Stimulated activated CD8-positive, alpha-beta memory T cell treated with anti-CD3 and anti-CD28 coated beads, Interleukin-4, amount 100 ng/mL, for 1 hour (primary cell): ENCODE measurements at places on chromosomes 2 and 18.

GRCh38 chr2:65595630-65596029 is 163.2 kb upstream of the SPRED2 start:
- DNase-seq, result no peak

DNA sequence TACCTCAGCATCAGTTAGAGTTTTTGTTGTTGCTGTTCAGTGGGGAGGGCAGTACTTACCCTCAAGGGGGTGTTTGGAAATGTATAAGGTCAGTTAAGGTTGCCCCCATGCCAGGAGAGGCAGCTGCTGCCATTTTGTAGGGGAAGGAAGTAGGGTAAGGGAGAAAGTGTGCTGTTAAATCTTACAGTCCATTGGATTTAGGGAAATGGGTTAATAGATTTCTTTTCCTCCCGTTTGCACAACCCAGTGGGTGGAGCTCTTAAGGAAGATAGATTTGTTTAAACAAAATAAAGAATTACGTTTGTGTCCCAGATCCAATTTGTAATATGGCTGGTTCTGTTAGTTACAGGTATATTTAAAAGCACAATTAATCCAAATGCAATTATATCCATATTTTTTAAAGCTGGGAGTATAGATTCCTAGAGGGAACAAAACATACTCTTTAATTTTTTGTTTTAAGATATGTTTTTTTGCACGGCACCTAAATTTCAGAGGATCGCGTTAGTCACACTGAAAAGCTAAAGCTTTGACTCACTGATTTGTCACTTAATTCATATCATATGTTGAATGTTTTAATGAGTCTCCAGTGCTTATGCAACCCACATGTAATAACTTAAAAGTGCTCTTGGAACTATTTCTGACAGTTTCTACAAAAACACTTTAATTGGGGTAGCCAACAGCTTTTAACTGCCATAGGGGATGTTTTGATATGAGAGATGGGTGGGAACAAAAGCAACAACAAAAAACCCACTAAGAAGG is 9.0 kb upstream of the CWC22 start:
- DNase-seq, result no peak

GRCh38 chr2:158603205-158603604 is 146.5 kb downstream of the PKP4 start:
- no peak for DNase-seq

DNA sequence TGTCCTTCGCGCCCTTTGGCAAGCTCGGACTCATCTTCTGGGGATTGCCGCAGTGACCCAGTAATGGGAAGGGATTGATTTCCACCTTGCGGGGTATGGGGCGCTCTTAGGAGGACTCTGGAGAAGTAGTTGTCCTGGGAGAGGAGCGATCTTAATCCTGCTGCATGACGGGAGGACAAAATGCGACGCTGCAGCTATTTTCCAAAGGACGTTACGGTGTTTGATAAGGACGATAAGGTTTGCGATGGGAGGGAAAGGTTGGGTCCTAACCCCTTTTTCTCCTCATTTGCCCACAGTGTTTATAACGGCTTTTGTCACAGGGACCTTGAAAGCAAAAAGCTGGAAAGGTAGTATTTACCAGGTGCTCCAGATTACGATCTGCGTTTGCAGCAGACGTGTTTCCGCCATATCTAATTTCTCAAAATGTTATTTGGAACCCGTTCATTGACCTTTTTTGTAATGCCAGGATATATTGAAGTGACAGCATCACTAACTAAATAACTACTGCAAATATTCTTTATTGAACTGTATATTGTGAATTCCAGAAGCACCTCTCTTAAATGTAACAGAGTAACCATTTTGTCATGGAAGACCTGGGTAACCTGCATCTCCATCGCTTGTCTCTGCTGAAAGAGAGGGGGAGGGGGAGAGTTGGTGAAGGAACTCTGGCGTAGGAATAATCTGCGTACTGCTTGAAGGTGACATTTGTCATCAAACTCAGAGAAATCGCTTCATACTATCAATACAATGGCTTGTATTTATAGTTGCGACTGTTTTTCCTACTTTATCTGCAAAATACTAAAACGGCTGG is 590 bp downstream of the MDH1 start:
- no peak for DNase-seq

DNA sequence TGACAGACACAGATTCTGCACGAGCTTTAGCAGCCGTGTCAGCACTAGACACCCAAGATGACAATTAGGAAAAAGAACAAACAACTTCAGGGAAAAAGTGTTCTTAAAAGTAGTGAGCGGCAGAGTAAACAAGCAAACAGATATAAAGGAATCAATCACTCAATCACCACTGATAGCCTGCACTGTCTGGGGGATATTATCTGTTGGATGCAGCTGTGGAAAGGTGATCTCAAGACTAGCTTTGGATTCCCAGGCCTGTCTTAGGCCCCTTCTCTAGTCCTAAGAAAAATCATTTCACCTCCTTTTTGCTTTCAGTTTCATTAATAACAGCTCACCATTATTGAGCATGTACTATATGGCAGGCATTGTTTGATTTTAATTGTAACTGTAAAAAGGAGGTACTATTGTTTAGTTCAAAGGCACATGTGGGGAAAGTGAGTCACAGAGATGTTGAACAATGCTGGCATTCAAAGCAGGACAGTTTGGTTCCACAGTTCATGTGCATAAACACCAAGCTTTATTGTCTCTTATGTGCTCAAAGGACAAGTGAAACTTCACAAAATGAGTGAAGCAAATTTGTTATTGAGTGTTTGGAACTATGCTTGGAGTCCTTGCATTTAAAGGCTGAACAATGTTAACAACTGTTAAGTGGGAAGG is 147.3 kb upstream of the TCF4 start:
- no peak for DNase-seq

DNA sequence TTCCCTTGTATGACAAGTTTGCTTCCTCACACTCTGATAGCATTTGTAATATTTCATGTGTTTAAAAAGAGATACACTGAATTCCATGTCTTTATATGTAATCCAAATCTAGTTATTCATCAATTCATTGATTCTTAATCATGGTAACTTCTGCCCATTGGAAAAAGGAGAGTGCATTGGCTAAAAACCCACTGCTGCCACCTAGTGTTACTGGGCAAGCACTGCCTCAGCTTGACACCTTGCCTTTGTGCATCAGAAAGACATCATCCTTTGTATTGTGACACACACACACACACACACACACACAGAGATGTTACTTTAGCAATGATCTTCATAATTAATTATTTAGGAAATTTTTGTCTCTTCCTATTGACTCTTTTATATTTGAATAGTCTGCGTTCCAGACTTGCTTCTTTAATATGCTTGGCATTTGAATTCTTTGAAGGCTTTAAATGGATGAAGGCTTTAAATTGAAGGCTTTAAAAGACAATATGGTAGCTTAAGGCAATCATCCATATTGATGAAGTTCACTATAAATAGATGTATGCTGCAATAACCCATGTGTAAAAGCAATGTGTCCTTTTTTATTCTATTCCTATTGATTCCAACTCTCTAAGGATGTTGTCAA is 414.2 kb upstream of the CHST9 start:
- no peak for DNase-seq

DNA sequence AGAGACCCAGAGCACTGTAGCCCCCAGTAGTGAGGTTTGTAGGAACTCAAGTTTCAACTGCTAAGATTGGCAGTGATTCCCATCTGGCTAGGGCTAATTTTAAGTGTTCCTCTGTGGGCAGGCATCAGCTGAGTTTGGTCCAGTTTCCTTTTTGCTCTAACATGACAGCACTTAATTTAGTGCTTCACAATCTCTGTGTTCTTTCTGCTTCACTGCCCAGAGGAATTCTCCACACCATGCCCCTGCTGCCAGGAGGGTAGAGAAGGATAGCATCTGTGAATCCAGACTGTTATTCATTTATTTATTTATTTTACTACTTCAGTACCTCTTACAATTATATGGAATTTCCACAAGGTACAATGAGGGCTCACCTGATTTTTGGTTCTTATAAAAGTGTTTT is 549.9 kb upstream of the FSIP2 start:
- no peak for DNase-seq

- DNase-seq, result no peak
These were observed 22.8 kb upstream of the KIDINS220 start for GRCh38 chr2:8860239-8860638.
